Stimulated activated naive B cell treated with anti-CD40 and anti-IgM and Interleukin-4, amounts not matched to agents 10 μg/mL and 1 μg/mL and 100 μg/mL, for 72 hours (primary cell): ENCODE measurements at places on chromosomes 7 and 10.
A peak's percentile ranks its signal among the peaks of the same experiment; 100 is the strongest.

GRCh38 chr10:8144496-8144895 lies 90.0 kb downstream of the GATA3 start:
- DNase-seq = no peak
- no peak overlapping the region for H3K27ac ChIP-seq
- no peak overlapping the region for H3K4me3 ChIP-seq
- peaks cover 34% of the 10 kb centered on the region for H3K27me3 ChIP-seq
- H3K4me1 ChIP-seq = no peaks in the 10 kb centered on the region

GRCh38 chr10:10589540-10590303 lies 427.9 kb upstream of the CELF2 start:
- H3K4me1 ChIP-seq = no peaks in the 10 kb centered on the region
- H3K27ac ChIP-seq = no peak overlapping the region
- H3K36me3 ChIP-seq = no peaks in the 10 kb centered on the region

DNA sequence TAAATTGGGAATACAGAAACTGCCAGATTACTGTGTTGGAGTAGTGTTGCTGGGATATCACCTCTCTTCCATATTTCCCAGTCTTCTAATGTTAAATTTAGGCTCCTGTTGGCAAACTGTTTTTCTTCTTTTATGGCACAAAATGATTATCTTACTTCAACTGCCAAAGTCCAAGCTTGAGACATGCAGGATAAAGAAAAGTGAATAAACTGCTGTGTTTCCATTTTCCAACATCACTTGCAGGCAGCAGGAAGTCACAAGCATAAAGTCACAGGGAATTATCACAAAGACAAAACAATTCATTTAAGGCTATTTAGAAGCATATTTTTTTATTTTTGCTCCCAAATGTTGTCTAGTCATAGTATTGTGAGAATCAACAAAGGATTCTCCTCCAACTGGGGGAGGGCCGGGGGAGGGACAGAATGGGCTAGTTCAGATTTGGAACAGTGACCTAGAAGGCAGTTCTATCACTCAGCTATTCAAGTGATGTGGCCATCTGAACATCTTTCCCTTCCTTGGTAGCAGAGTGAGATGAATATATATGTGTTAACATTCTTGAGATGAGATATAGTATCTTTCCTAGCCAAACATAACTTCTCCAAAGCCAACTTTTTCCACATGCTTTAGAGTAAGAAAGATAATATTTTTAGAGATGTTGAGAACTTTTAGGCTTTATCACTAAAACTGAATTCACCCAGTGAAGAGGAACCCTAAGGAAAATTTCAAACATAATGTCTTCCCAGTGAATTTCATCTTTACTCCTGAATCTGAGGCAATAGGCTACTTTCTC lies 364.7 kb downstream of the CTNNA3 start:
- H3K27ac ChIP-seq = no peak overlapping the region
- H3K27me3 ChIP-seq = no peaks in the 10 kb centered on the region
- H3K4me1 ChIP-seq = no peaks in the 10 kb centered on the region
- H3K36me3 ChIP-seq = no peaks in the 10 kb centered on the region
- no peak for DNase-seq

GRCh38 chr7:37424995-37425394 lies 23.7 kb downstream of the ELMO1 start:
- DNase-seq = no peak
- H3K4me3 ChIP-seq = no peak overlapping the region
- peaks cover 19% of the 10 kb centered on the region for H3K36me3 ChIP-seq
- peaks cover 53% of the 10 kb centered on the region for H3K4me1 ChIP-seq

- DNase-seq = no peak
- H3K27ac ChIP-seq = no peak overlapping the region
- no peak overlapping the region for H3K4me3 ChIP-seq
Observed at GRCh38 chr10:130686689-130687300, 550.6 kb downstream of the GLRX3 start.

DNA sequence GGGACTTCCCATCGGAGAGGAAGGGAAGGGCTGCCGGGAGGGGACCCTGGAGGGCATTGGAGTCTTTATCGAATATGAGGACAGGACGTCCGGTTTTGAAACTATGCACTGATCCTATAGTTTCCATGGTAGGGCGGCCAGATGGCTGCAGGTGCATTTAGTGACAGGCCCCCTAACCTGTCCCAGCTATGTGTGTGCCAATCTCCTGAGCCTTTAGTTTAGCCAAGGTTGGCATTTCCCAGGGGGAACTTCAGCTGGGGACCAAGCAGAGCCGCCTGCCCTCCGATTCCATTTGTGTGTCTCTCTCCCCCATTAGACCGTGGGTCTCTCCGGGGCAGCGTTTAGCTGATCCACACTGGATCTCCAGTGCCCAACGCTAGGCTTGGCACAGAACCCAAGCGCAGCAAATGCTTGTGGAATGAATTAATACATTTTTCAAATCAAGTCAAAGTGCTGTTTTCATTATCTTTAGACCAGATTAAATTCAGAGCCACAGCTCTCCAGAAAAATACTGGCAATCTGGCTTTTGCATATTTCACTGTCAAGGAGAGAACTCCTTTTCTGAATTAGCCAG lies 19.9 kb downstream of the TMEM270 start:
- peaks cover 33% of the 10 kb centered on the region for H3K27me3 ChIP-seq
- no peak for DNase-seq
- no peak overlapping the region for H3K27ac ChIP-seq
- H3K4me3 ChIP-seq = no peak overlapping the region
- no peaks in the 10 kb centered on the region for H3K36me3 ChIP-seq
- peaks cover 4% of the 10 kb centered on the region for H3K4me1 ChIP-seq

DNA sequence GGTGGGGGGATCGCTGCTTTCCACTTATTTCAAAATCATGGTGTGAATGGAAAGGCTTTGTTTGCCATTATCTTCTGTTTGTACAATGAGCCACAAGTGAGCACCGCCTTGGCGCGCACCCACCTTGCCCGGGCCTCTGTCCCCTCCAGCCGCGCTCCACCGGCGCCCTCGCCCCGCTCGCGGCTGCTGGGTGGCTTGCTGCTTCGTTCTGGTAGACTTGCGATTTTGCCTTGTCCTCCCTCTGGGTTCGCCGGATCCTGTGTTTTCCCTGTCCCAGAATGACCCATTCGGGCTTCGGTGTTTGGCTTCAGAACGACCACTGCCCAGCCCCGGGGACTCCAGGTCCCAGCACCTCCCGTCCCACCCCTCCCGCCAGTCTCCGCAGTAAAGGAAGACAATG lies 273.0 kb upstream of the BMPER start:
- no peaks in the 10 kb centered on the region for H3K4me1 ChIP-seq
- no peaks in the 10 kb centered on the region for H3K27me3 ChIP-seq

DNA sequence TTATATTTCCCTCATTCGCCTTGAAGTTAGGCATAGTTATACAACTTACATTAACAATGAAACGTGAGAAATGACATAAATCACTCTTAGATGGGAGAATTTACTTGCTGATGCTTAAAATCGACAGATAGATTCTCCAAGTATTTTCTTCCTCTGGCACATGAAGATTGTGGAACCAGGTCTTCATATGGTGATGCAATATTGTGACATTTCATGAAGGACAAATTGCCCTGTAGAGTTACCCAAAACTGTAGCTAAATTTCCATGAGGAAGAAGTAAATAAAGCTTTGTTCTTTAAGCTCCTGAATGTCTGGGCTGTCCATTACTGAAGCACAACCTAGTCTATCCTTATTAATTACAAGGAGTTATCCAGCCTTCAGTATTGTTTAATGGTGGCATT lies 353.1 kb downstream of the THSD7A start:
- DNase-seq = no peak
- H3K27me3 ChIP-seq = no peaks in the 10 kb centered on the region
- no peaks in the 10 kb centered on the region for H3K36me3 ChIP-seq

GRCh38 chr10:68301790-68302502 lies 29.9 kb upstream of the HNRNPH3 start:
- no peaks in the 10 kb centered on the region for H3K36me3 ChIP-seq
- H3K4me1 ChIP-seq = peaks cover 27% of the 10 kb centered on the region
- H3K27me3 ChIP-seq = no peaks in the 10 kb centered on the region

DNA sequence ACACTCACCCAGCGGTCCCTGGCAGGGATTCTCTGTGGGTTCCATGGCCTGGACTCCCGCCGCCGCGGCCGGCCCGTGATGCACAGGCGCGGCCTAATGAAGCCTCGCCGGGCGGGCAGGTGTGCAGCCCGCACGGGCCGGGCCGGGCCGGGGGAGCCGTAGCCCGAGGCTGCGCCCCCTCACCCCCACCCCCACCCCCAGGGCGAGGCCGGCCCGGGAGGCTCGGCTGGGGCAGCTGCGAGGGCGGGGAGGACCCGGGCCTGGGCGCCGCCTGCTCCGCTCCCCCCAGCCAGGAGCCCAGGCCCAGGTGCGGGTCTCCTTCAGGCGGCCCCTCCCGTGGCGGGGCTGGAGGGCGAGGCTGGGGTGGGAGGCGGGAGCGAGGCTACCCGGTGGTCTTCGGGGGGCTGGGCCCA lies at the start of gene NOBOX:
NOBOX (minus strand) TSS at position 45 of the 413 bp plus-strand sequence.
- H3K4me3 ChIP-seq = no peak within 1 kb of the TSS
- no peak for DNase-seq
- H3K27me3 ChIP-seq = peaks cover 52% of the 10 kb centered on the region
- no peaks in the 10 kb centered on the region for H3K4me1 ChIP-seq
- no peak within 1 kb of the TSS for H3K27ac ChIP-seq

DNA sequence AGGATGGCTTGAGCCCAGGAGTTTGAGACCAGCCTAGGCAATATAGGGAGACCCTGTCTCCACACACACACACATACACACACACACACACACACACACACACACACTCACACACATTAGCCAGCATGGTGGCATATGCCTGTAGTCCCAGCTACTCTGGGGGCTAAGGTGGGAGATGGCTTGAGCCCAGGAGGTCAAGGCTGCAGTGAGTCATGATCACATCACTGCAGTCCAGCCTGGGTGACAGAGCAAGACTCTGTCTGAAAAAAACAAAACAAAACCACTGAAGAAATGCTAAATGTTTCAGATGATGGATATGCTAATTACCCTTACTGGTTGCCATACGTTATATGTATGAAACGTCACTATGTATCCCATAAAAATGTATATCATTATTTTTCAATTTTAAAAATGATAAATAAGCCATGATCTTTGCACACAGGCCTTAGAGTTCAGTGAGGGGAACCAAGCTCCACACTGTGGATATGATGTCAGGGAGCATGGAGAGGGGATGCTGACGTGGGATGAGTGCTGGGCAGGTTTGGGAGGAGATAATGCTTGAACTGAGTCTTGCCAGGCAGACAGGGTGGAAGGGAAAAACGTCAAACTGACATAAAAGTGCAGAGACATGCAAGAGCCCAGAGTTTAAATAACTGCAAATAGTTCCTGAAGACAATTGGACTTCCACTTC lies 45.9 kb upstream of the ARHGAP12 start:
- H3K36me3 ChIP-seq = peaks cover 3% of the 10 kb centered on the region
- no peak overlapping the region for H3K27ac ChIP-seq
- peaks cover 8% of the 10 kb centered on the region for H3K4me1 ChIP-seq
- no peak overlapping the region for H3K4me3 ChIP-seq

DNA sequence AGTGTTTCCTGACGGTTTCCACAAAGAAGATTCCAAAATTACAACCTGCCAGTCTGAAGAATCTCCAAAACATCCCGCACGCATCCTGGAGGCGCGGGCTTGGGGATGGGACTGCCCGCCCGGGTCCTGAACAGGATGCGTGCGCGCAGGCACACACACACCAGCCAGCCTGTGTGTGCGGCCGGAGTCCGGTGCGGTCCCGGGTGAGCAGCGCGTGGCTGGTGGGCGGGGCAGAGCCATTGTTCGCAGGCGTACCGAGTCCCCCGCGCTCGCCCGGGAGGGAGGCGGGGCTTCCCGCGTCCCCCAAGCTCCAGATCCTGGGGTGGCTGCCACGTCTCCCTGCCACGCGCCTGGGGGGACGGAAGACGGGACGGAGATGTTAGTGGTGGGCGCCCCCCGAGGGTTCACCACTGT lies 675 bp upstream of the SCD start:
- DNase-seq = peak; percentile 74
- H3K4me3 ChIP-seq = peak overlapping the region; percentile 96
- no peaks in the 10 kb centered on the region for H3K27me3 ChIP-seq
- peaks cover 43% of the 10 kb centered on the region for H3K4me1 ChIP-seq

DNA sequence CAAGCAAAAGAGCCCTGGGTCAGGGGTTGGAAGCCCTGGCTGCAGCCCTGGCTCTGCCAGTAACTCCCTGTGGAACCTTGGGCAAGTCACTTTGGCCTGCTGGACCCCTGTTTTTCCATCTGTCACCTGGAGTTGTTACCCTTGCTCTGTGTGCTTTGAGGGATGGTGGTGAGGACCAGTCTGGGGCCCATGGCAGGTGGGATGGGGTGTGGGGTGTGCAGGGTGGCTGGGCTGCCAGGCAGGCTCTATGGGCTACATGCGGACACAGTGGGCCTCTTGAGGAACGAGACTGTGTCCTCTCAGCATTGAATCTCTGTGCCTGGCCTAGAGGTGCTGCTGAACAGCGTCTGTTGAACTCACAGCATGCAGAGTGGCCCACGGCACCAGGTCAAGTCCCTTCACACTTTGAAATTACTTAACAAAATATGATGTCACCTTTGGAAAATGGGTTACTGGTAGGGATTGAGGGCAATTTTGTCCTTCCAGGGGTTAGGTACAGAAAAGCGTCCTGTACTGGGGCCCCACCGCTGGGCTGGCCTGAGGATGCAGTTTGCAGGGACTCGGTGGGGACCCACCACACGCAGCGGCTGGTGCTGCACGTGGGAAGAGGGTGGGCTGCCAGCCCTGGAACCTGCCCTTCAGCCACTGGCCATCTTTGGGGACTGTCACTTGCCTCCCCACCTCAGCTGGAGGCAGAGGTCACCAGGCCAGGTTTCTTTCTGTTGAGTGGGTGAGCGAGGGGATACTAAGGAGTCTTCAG lies 45.3 kb downstream of the PRF1 start:
- H3K36me3 ChIP-seq = no peaks in the 10 kb centered on the region
- H3K27ac ChIP-seq = no peak overlapping the region
- H3K4me3 ChIP-seq = no peak overlapping the region
- DNase-seq = no peak

- H3K27me3 ChIP-seq = peaks cover 33% of the 10 kb centered on the region
- no peaks in the 10 kb centered on the region for H3K4me1 ChIP-seq
- H3K27ac ChIP-seq = no peak overlapping the region
Observed at GRCh38 chr10:8069627-8070026, 15.1 kb downstream of the GATA3 start.

GRCh38 chr10:96619796-96620773 lies 33.3 kb upstream of the TM9SF3 start:
- no peak for DNase-seq
- no peak overlapping the region for H3K4me3 ChIP-seq
- peaks cover 40% of the 10 kb centered on the region for H3K36me3 ChIP-seq
- H3K27me3 ChIP-seq = no peaks in the 10 kb centered on the region
- H3K27ac ChIP-seq = peak overlapping the region; percentile 31
- H3K4me1 ChIP-seq = peaks cover 4% of the 10 kb centered on the region

DNA sequence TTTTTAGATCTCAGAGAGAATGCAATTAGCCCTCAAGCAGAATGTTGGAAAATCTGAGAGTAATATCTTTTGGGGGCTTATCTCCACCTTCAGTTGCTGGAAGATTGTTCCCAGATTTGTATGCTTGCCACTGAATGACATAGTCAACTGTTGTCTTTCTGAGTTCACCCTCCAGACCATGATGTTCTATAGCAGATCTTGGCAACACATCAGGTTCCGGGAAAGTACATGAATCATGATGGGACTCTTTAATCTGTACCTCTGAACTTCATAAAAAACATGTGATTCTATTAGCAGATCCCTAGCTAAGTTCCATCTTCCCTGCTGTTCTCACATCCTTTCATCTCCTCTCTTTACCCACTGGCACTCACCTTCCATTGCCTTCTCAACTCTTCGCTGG lies 68.9 kb downstream of the PLCE1 start:
- no peaks in the 10 kb centered on the region for H3K4me1 ChIP-seq
- DNase-seq = no peak
- no peak overlapping the region for H3K27ac ChIP-seq
- H3K4me3 ChIP-seq = no peak overlapping the region
- H3K36me3 ChIP-seq = no peaks in the 10 kb centered on the region

GRCh38 chr10:3395458-3395861 lies 222.9 kb upstream of the PITRM1 start:
- no peak overlapping the region for H3K27ac ChIP-seq
- DNase-seq = peak; percentile 25
- H3K4me3 ChIP-seq = no peak overlapping the region
- no peaks in the 10 kb centered on the region for H3K36me3 ChIP-seq
